ENCODE measurements at places on chromosomes 6 and 20.
A peak's percentile ranks its signal among the peaks of the same experiment; 100 is the strongest.

GRCh38 chr6:169934699-169935347 is 183.4 kb downstream of the ERMARD start:
- DNase-seq: no peak

- peak; percentile 45 for DNase-seq
These were observed 130.2 kb upstream of the AKIRIN2 start for GRCh38 chr6:87832025-87832825.

GRCh38 chr20:38569747-38570525 is 11.1 kb upstream of the ADIG start:
- no peak for DNase-seq

GRCh38 chr6:42766163-42766670 is 15.6 kb upstream of the BICRAL start:
- DNase-seq: no peak

GRCh38 chr6:113763311-113763766 is 93.8 kb upstream of the MARCKS start:
- no peak for DNase-seq

GRCh38 chr6:161132384-161132783 is 140.8 kb downstream of the MAP3K4 start:
- DNase-seq: no peak

- DNase-seq: no peak
These were observed 4.1 kb downstream of the TRDN start for GRCh38 chr6:123632641-123633040.

- no peak for DNase-seq
These were observed 38.6 kb downstream of the ATXN1 start for GRCh38 chr6:16722630-16723029.

DNA sequence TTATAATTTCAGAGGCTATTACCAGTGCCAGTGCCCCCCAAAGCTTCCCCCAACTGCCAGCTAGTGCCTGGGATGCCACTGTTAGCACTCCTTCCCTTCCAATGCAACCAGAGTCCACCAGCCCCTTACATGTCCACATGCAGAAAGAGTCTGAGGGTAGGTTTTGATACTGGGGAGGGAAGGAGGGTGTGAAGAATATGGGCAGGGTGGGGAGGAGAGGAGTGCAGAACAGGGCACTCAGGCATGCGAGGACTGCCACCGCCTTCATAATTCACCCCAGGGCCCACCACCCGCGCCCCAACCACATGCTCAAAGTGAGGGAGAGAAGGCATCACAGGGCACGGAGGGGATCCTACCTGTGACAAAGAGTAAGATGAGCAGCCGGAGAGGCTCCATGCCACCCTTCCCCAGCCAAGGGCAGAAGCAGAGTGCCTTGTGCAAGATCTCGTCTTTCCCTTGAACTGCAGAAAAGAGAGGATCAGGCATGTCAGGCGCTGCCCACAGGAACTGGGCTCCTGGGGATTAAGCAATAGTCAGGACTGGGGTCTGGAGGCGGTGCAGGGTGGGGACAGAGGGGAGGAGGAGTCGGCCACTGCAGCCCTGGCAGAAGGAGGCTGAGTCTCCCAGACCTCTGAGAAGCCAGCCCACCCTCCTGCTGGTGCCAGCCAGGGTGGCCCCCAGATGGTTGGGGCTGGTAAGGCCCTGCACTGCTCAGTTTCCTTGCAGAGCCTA is at the start of gene TREM2:
Gene TREM2, minus strand, starts transcription at position 430 of the 732 bp plus-strand sequence. Its CDS starts 34 bp downstream, at position 396.
- DNase-seq: no peak

DNA sequence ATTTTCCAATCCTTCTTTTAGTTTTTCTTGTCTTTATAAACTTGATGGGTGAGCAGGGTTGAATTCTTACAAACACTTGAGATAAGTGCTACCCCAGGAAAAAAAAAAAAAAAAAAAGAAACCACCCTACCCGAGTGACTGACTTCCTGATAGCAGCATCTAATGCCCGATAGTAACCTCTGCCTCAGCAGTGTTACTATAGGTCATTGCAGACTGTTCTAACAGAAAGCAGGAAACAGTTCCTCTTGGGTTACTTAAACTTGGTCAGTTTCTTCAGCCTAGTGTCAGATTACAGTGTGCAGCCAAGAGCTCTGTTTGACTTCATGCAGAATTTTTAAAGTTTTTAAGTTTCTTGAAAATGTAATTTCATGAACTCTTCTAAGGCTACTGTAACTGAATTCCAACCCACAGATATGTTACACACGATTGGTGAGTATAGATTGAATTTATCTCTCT is 2.1 kb downstream of the MYLIP start:
- DNase-seq: peak; percentile 78

DNA sequence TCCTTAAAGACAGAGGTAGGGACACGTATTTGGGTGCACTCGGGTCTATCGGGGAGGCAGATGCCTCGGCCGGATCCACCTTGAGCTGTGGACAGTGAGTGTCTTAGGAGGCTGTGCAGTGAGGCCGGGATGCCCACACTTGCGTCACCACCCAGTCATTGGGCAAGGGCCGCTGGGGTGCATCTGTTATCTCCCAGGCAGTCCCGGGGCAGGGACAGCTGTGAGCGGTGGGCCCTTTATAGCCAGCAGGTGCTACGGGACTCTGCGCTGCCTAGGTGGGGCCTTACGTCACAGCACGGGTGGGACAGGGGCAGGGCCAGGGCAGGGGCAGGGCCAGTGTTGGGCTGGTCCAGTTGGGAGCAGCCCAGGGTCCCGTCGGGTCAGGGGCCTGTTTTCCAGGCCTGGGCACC is 689 bp upstream of the COL20A1 start:
- no peak for DNase-seq

GRCh38 chr6:44463728-44464450 is 76.4 kb downstream of the CDC5L start:
- no peak for DNase-seq

DNA sequence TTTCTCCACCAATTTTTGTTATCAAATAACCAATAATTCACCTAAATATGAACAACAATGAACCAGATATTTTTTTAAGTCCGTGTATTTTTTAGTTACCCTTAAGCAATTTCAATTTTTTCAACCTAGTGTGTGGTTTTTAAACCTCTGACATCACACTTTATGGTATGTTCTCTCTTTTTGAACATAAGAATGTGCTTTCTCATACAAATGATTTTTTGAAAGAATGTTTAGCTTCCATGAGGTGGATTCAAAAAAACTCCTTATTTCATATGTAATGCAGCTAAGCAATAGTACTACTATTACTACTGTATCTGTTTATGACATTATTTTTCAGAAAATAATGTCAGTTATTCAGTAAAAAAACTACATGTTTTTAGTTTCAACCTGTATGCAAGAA is 19.4 kb upstream of the MEI4 start:
- DNase-seq: no peak

DNA sequence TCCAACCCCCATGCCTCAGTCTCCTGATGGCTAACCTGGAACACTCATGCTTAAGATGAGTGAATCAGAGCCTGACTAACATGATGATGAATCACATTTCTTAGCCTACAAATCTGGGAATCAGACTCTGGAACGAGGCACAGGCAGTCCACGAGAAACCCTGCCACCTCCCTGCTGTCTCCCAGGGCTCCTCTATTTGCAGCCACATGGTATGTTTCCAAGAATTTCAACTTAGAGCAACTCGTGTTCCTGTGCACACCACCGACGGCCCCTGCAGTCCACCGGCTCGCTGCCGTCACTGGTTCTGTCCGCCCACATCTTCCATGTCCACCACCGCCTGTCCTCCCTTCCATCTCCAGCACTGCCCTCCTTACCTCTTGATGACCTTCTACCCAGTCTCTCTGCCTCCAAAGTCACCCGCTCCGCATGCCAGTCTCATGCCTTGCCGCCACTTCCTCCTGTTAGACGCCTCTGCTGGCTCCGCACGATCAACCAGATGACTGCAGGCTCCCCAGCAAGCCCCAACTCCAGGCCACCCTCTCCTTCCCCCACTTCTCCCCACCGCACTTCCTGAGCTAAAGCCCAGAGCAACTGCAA is 87.6 kb downstream of the AGPAT4 start:
- DNase-seq: no peak

GRCh38 chr6:116066789-116067188 is 6.1 kb upstream of the FRK start:
- no peak for DNase-seq

GRCh38 chr6:32838114-32838958 is at the start of gene TAP2:
Gene TAP2 (minus strand): TSS chr6:32838739. CDS start chr6:32838233, 506 bp downstream.
- DNase-seq: peak; percentile 98

DNA sequence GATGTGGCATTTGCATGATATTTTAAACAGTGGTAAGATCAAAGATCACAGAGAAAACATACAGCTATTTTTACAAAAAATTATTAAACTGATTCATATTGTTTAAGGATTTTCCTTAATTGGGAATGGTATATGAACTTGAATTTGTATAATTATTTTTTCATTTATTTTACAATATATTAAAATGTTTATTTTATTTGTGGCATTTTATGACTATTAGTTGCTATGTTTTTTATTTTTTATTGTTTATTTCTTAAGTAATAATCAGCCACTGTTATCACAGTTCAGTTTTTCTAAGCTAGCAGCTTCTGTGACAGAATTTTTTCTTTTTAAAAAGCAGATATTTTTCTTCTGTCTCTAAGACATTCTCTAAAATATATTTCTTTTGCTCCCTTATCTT is 387.0 kb upstream of the KHDRBS2 start:
- no peak for DNase-seq

DNA sequence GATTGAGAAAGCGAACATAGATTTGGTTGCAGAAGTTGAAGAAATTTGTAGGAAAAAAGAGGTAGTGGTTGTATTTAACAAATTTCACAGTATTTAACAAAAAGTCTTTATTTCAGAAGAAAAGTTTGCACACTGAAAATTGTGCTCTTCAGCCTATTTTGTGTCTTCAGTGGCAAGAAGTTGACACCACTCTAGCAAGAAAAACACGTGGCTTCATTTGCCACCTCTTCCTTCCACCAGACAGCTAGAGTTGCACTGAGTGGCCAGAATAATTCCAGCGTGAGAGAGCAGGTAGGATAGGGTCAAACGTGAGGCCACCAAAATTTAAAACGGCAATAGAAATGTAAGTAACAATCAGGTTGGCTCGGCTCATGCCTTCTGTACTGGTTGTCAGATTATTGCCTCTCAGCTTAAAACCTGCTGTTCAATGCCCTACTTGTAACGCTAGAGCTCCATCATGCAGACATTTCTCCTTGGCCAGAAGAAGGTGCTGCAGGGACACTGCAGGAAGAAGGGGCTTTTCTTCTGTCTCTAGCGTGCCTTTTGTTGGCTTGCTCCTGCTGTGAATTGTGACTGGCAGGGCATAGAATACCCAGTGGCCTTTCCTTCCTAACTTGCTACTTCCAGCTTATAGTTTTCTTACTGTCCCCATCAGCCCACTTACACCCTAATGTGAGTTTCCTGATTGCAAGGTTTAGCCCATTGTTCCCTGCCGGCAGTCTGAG is 12.1 kb downstream of the TRAPPC3L start:
- no peak for DNase-seq

- DNase-seq: no peak
These were observed 56.7 kb upstream of the PNRC1 start for GRCh38 chr6:89023591-89024441.

GRCh38 chr6:23181356-23182110 is 612.2 kb downstream of the HDGFL1 start:
- DNase-seq: no peak

DNA sequence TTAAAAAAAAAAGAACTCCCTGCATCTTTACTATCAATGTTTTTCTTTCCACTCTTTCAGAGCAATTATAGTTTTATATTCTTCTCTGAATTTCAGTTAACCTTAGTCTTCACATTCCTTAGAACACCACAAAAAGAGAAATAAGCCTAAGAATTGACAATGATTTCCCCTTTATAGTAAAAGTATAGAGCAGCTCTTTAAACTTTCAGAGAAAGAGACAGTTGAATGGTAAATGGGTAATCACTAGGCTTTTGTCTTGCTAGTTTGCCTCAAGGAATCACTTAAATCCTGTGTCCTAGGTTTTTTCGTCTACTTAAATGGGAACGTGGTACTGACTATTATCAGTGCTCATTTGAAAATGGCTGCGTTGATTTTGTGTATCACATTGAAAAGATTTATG is 31.8 kb downstream of the SLX4IP start:
- no peak for DNase-seq

GRCh38 chr6:21955053-21955595 is 341.7 kb downstream of the PRL start:
- DNase-seq: no peak

DNA sequence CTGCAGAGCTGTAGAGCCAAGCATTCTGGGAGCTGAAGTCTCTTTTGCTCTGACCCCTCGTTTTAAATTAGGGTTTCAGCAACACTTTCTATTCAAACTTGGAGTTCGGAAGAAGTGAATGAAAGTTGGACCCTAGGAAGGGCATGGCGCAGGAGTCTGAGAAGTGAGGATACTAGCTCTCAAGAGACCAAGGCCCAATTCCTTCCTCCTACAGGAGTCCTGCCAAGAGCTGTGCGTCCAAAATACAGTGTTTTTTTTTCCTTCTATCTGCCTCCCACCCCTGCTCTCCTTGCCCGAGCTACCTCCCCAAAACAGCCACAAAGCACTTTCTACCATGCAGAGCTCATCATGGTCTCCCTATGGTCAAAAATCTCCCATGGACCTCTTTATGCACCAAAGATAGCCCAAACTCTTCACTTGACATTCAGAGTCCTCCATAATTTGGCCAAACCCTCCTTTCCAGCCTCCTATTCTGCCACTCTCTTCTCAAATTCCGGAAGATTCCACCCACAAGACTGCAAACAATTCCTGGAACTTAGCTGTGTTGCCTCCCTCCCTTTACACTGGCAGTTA is 649 bp upstream of the CSNK2A1 start:
- no peak for DNase-seq
